ENCODE measurements at places on chromosomes 4 and X.

- no peak for DNase-seq
Measured at GRCh38 chrX:18457000-18457399, 31.6 kb downstream of the CDKL5 start.

- no peak for DNase-seq
Measured at GRCh38 chr4:48247878-48248558, 21.6 kb downstream of the TEC start.

DNA sequence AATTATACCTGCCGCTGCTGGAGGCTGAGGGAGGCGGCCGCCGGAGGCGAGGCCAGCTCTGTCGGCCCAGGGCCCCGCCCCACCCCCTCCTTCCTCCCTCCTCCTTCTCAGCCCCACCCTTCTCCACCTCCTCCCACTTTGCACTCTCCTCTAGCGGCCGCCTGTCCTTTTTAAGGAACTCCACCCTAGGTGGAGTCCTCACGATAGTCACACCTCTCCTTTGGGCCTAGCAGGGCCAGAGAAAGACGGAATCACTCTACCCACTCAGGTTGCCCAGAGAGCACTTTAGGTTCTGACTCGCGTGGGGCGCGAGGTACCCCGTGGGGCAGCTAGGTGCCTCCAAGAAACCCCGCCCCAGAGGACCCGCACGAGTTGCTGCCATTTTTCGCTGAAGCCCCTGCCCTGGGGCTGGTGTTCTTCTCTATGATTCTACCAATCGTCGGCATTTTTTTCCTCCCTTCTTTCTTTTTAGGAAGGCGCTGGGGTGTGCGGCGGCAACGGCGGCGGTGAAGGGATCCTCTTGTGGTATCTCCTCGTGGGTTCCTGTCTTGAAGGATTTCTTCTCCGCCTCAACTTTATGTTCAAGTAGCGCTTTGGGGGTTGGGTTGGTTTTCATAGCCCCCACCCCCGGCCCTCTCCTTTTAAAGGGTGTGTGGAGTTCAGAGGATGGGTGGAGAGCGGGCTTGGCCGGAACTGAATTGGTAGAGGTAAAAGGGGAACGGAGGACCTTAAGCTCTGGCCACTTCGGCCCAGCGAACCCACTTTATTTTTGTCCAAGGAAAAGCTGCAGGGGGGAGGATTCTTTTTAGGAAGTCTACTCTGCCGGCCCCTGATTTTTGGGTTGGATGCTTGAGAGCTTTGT lies at the start of gene KLF8:
Gene KLF8 (plus strand): TSS at position 136 of the 862 bp plus-strand sequence. CDS start 979 bp downstream, outside the sequence.
- peak; percentile 18 for DNase-seq

- no peak for DNase-seq
Measured at GRCh38 chr4:80155316-80155982, 41.9 kb upstream of the PRDM8 start.

GRCh38 chr4:159767406-159767805 lies 664.5 kb downstream of the RAPGEF2 start:
- DNase-seq: no peak

- DNase-seq: no peak
Measured at GRCh38 chrX:22338740-22339139, 66.0 kb downstream of the CBLL2 start.

DNA sequence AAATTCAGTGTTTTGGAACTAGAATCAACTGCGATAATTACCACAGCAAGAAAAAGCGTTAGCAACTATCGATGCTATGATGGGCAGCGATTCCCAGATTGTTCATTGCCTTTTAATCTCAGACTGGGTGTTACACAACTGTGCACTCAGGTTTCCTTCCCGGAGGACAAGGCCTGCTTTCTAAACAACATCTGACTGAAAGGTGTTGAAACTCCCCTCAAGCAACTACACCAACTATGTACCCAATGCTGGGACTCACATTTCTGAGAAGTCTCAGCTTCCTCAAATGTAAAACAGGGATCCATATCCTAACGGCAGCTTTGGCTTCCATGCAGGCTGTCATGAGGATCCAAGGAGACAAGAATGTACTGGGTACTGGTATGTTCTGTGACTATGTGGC lies 8.2 kb downstream of the GABRE start:
- no peak for DNase-seq
